ENCODE measurements at places on chromosomes 1 and 21. TPM values are rescaled to one million over a fixed set of nuclear protein-coding genes. Genes with fewer than 3 reads are reported as not detected.

The SFN gene
- 1.8 TPM for polyA plus RNA-seq

The NBPF10 gene
- 0.35 TPM for polyA plus RNA-seq

The FAF1 gene
- polyA plus RNA-seq: 24.1 TPM

The OR2L2 gene
- polyA plus RNA-seq: 0.06 TPM

The ADORA1 gene
- 1.5 TPM for polyA plus RNA-seq

The VWA5B1 gene
- polyA plus RNA-seq: 0.16 TPM

The TAF5L gene
- polyA plus RNA-seq: 5.6 TPM

The CELA2A gene
- polyA plus RNA-seq: not detected

The PTPN22 gene
- polyA plus RNA-seq: 0.40 TPM

The RIMS3 gene
- polyA plus RNA-seq: 8.7 TPM

The SYNJ1 gene
- 1.4 TPM for polyA plus RNA-seq

The TLR5 gene
- polyA plus RNA-seq: 1.3 TPM

Data from GM23338 (cell line).